ENCODE measurements at places on chromosomes 13 and 19. TPM values are rescaled to one million over a fixed set of nuclear protein-coding genes. Genes with fewer than 3 reads are reported as not detected.
A peak's percentile ranks its signal among the peaks of the same experiment; 100 is the strongest.

CGB5 gene
- polyA plus RNA-seq, result 0.16 TPM

SELENOV gene
- 0.11 TPM for polyA plus RNA-seq

- H3K27ac ChIP-seq, result no peak overlapping the region
- H3K4me1 ChIP-seq, result no peaks in the 10 kb centered on the region
- no peak for DNase-seq
- no peaks in the 10 kb centered on the region for H3K36me3 ChIP-seq
- H3K27me3 ChIP-seq, result no peaks in the 10 kb centered on the region
- H3K4me3 ChIP-seq, result no peak overlapping the region
Observed at GRCh38 chr13:109818886-109819285, 32.5 kb upstream of the IRS2 start.

GRCh38 chr19:54549224-54549623 is 24.4 kb upstream of the LILRA2 start:
- no peak overlapping the region for H3K27ac ChIP-seq
- DNase-seq, result no peak
- no peaks in the 10 kb centered on the region for H3K36me3 ChIP-seq
- no peaks in the 10 kb centered on the region for H3K4me1 ChIP-seq
- no peak overlapping the region for H3K4me3 ChIP-seq

CLPTM1 gene
- 86.5 TPM for polyA plus RNA-seq

- no peak overlapping the region for H3K27ac ChIP-seq
- no peaks in the 10 kb centered on the region for H3K27me3 ChIP-seq
- H3K4me3 ChIP-seq, result no peak overlapping the region
- no peak for DNase-seq
Observed at GRCh38 chr13:79562557-79562956, 81.6 kb downstream of the NDFIP2 start.

LILRB1 gene
- polyA plus RNA-seq, result not detected

- H3K27ac ChIP-seq, result no peak overlapping the region
- H3K4me1 ChIP-seq, result peaks cover 12% of the 10 kb centered on the region
- DNase-seq, result no peak
Observed at GRCh38 chr19:49636233-49636932, 3.6 kb downstream of the RRAS start.

GRCh38 chr19:16040642-16041041 is 35.7 kb upstream of the TPM4 start:
- no peak overlapping the region for H3K4me3 ChIP-seq
- H3K36me3 ChIP-seq, result no peaks in the 10 kb centered on the region
- no peaks in the 10 kb centered on the region for H3K4me1 ChIP-seq
- H3K27me3 ChIP-seq, result peaks cover 2% of the 10 kb centered on the region
- H3K27ac ChIP-seq, result no peak overlapping the region

CD209 gene
- polyA plus RNA-seq, result not detected

DNA sequence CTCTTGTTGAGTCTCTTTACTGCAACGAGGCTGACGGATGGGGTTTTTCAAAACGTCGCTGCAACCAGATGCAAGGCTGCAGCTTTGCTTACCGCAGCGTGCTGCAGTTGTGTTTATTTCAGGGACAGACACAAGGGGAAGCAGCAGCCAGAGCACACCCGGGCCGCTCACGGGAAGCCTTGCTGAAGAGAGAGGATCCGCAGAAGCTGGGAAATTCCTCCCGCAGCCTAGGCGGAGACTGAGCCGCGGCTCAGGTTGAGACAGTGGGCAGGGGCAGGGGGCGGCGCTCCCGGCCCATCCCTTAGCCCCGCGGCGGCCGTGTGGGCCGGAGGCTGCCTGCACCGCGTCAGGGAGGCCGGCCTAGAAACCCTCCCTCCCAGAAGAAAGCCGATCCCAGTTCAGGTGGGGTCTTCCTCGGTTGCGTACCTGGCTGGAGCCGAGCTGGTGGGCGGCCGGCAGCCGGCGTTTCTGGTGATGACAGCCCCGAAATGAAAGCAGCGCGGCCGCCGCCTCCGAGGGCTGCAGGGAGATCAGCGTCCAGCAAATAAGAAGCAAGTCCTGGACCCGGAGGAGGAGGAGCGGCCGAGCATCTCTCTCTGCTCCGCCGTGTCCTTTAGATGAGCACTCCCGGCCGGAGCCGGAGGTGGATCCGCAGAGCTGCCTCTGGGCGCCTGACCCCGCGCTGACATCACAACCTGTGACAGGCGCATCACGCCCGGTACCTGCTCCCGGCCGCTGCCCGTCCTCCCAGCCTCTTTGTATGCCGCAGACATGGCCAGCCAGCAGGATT is at the start of gene FRY:
FRY (plus strand) TSS at position 750 of the 790 bp plus-strand sequence; CDS start at position 772, 22 bp downstream.
- no peaks in the 10 kb centered on the region for H3K27me3 ChIP-seq
- H3K4me3 ChIP-seq, result peak within 1 kb of the TSS; percentile 78
- H3K36me3 ChIP-seq, result no peaks in the 10 kb centered on the region

GRCh38 chr19:52889931-52890330 is 7.5 kb downstream of the ZNF320 start:
- H3K4me1 ChIP-seq, result no peaks in the 10 kb centered on the region
- H3K27me3 ChIP-seq, result no peaks in the 10 kb centered on the region
- peaks cover 13% of the 10 kb centered on the region for H3K36me3 ChIP-seq
- no peak overlapping the region for H3K4me3 ChIP-seq
- no peak for DNase-seq

- H3K4me1 ChIP-seq, result no peaks in the 10 kb centered on the region
- peak overlapping the region; percentile 44 for H3K27ac ChIP-seq
- no peak for DNase-seq
- no peak overlapping the region for H3K4me3 ChIP-seq
- no peaks in the 10 kb centered on the region for H3K36me3 ChIP-seq
Observed at GRCh38 chr13:43770871-43771270, 15.9 kb downstream of the ENOX1 start.

SLAIN1 gene
- 1.6 TPM for polyA plus RNA-seq

GRCh38 chr19:49896863-49897621 is at the start of gene IL4I1:
Gene IL4I1 (minus strand): TSS chr19:49896887. CDS start chr19:49896160, 727 bp downstream.
- H3K27me3 ChIP-seq, result no peaks in the 10 kb centered on the region
- DNase-seq, result no peak
- no peak within 1 kb of the TSS for H3K4me3 ChIP-seq

TTYH1 gene
- polyA plus RNA-seq, result 0.05 TPM

GRCh38 chr13:31045286-31046081 is 113.0 kb downstream of the TEX26 start:
- no peak overlapping the region for H3K4me3 ChIP-seq
- no peak for DNase-seq
- H3K4me1 ChIP-seq, result peaks cover 35% of the 10 kb centered on the region
- no peaks in the 10 kb centered on the region for H3K27me3 ChIP-seq
- H3K27ac ChIP-seq, result peak overlapping the region; percentile 97

DNA sequence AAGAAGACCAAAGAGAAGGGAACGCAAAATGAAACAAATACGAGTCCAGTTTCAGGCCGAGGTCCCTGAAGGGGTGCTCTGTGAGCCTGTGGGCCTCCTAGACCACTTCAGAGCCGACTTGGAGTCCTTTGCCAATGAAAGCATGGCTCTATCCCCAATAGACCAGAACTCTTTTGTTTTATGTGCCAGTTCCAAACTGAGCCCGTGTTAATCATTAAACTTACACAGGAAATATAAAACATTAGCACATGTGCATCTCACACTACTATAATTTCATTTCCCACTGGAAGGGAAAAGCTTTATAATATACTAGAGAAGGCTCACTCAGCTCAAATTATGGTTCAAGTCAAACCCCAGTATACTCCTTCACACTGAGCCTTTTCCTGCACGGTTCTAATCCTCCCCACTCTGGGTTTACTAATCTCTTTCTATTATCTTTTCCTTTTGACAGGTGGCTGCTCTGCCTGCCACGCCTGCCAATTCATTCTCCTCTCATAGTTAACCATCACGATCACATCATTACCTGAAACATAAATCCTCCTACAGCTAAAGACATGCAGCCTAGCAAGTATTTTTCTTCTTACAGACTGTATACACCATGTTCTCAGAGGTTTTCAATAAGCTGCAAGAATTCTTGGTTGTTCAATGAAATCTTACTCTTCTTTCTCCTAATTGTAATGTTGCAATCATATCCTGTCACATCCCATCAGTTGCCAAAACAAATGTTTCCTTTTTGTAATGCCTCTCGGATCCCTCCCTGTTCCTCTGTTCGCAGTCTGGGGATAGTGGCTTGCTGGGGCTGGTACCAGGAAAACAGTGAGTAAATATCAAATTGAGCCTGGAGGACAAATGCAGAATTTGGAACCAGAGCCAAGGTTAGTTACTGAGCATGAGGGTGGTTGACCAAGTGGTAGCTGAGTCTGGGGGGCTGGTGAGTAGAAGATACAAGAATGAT is 18.8 kb upstream of the WASF3 start:
- H3K4me1 ChIP-seq, result peaks cover 9% of the 10 kb centered on the region
- H3K27ac ChIP-seq, result no peak overlapping the region
- H3K27me3 ChIP-seq, result peaks cover 1% of the 10 kb centered on the region
- DNase-seq, result no peak

TLE2 gene
- 2.3 TPM for polyA plus RNA-seq

DNA sequence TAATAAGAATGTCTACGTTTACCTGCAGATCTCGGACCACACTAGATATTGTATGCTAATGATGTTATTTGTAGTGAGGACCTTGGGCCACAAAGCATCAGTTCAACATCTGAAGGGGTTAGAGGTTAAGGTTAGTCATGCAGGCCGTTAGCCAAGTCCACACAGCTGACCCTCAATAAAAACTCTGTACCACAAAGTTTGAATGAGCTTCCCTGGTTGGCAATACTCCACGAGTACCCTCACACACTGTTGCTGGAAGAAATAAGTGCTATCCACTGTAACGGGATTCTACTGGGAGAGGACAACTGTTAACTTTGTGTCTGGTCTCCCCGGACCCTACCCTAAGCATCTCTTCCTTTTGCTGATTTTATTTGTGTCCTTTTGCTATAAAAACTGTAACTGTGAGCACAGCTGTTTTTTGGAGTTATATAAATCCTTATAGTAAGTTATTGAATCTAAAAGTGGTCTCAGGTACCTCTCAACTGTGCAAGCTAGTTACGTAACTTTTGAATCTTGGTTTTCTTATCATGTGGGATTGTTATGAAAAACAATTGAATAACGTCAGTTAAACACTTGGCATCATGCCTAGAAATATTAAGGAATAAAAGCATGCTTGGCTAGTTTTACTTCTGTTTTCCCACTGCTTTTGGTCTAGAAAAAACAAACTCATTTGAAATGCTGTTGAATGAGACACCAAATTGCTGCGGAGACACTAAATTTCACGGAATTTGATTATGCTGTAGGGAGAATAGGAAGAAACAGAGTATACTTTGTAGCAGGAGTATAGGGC is 181.5 kb downstream of the DNAJC3 start:
- H3K36me3 ChIP-seq, result peaks cover 32% of the 10 kb centered on the region
- no peak overlapping the region for H3K27ac ChIP-seq
- H3K4me1 ChIP-seq, result no peaks in the 10 kb centered on the region
- no peak overlapping the region for H3K4me3 ChIP-seq
- no peaks in the 10 kb centered on the region for H3K27me3 ChIP-seq

DNA sequence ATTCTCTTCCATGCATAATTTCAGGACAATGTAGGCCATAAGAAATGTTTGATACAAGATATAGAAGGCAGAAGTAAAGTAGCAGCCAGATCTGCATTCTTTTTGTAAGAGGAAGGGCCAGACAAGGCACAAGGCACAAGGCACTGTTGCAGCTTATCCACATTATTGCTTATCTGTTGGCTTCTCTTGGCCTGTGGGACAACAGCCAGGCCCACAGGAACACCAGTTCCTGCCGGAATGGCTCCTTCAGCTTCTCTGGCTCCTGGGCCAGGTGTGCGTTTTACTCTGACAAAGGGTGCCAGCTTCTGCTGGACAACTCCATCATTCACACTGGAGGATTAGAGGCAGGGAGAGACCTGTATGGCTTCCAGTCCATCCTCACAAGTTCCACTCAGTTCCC is 29.2 kb downstream of the GPR180 start:
- no peak overlapping the region for H3K27ac ChIP-seq
- H3K4me1 ChIP-seq, result no peaks in the 10 kb centered on the region
- no peaks in the 10 kb centered on the region for H3K27me3 ChIP-seq
- DNase-seq, result no peak
- peaks cover 60% of the 10 kb centered on the region for H3K36me3 ChIP-seq

B9D2 gene
- polyA plus RNA-seq, result 13.3 TPM

DNA sequence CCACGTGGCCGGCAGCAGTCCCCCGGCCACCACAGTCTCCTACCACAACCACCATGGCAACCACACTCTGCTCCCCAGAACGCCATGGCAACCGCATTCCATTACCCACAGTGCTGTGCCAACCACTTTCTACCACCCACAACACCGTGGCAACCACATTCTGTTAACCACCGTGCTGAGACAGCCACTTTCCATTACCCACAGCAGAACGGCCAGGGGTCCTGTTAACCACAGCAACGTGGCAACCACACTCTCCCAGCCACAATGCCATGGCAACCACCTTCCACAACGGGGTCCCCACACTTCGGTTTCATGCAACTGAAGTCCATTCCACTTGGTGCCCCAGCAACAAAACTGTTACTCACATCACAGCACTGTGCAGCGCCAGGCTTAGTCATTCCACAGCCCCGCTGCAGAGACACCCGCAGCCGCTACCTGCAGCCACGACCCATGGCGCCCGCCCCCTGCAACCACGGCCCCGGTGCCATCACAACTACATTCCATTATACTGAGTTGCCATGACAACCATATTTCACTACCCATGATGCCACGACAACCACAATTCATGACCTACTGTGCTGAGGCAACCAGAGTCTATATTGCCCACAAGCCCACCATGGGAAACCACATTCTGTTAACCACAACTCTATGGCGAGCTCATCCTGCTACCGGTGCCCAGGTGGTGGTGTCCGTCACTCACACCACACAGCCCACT is 10.0 kb downstream of the DPF1 start:
- H3K27me3 ChIP-seq, result no peaks in the 10 kb centered on the region
- no peak overlapping the region for H3K4me3 ChIP-seq
- DNase-seq, result no peak
- H3K4me1 ChIP-seq, result peaks cover 22% of the 10 kb centered on the region
- H3K36me3 ChIP-seq, result peaks cover 7% of the 10 kb centered on the region

FGF14 gene
- 0.36 TPM for polyA plus RNA-seq

ZNF491 gene
- 0.77 TPM for polyA plus RNA-seq

DNA sequence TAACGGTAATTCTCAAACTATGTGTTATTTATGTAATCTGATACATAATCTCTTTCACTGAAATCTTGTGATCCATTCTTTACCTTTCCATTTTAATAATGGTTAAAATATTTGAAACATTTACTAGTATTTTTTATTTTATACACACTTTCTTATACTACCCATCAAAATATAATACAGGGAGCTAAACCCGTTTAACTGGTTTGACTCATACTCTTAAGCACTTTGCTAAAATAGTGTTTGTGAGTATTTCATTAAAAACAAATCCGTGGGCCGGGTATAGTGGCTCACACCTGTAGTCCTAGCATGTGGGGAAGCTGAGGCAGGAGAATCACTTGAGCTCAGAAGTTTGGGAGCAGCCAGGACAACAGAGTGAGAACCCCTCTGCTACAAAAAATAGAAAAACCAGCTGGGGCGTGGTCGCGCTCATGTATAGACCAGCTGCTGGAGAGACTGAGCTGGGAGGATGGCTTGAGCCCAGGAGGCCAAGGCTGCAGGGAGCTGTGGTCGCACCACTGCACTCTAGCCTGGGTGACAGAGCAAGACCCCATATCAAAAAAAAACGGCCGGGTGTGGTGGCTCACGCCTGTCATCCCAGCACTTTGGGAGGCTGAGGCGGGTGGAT is 43.8 kb upstream of the DCUN1D2 start:
- no peak overlapping the region for H3K27ac ChIP-seq
- DNase-seq, result no peak
- peaks cover 31% of the 10 kb centered on the region for H3K36me3 ChIP-seq
- no peaks in the 10 kb centered on the region for H3K27me3 ChIP-seq

GRCh38 chr13:98606296-98606695 is 29.4 kb upstream of the STK24 start:
- no peaks in the 10 kb centered on the region for H3K27me3 ChIP-seq
- no peaks in the 10 kb centered on the region for H3K4me1 ChIP-seq
- no peaks in the 10 kb centered on the region for H3K36me3 ChIP-seq

USHBP1 gene
- 0.05 TPM for polyA plus RNA-seq

- H3K27ac ChIP-seq, result no peak overlapping the region
- H3K36me3 ChIP-seq, result no peaks in the 10 kb centered on the region
- no peaks in the 10 kb centered on the region for H3K4me1 ChIP-seq
Observed at GRCh38 chr19:33903489-33903850, 106.8 kb downstream of the KCTD15 start.

Data from SK-N-SH (cell line).